Spinal cord (tissue), 10 donors: ENCODE measurements at places on chromosomes 5 and 9.

GRCh38 chr9:76379494-76379893 lies 14.7 kb downstream of the RFK start:
- no peak for DNase-seq

DNA sequence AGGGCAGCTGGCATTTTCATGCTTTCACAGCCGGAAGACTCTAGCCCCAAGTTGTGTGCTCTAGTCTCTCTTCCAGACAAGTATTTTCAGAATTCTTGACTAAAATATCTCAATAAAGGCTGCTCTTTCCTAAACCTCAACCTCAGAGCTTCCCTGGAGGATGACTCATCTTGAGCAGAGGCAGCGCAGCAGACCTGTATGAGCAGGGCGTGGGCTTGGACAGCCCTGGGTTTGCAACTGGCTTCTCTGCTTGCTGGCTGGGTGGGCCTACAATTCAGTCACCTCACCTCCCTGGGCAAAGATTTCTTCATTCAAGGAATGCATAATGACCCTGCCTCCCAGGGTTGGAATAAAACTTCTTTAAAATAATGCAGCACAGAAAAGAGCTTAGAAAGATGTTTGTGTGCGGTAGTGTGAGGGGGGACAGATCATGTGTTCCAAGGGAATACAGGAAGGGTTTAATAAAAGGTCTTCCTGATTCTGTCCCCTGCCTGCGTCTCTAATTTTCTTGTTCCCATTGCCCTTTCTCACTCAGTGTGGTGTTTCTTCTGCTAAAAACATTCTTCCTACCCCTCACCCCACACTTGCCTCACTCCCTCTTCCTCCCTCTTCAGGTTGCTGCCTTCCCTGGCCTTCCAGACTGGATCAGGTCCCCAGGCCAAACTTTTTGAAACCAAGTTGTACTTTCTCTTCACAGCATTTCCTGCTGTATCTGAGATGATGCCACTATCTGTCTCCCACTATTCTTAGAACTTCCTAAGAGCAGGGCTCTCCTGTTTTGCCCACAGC lies 39.4 kb upstream of the MAP1B start:
- no peak for DNase-seq

DNA sequence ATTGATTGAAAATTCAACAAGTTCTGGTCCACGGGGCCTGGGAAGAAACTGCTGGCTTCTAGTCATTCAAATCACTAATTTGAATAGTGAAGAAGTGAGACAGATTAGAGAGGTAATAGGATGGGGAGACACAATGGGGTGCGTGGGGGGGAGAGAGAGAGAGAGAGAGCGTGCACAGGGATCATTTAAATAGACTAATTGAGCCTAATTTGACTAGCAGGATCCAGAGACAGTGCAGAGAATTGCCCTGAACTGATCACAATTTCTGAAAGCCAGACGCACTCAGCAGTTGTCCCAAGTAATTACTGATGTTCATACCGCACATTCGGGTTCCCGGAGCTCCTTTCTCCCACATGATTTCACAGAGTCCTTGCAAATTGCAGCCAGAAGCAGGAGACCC lies 50.3 kb upstream of the C5orf58 start:
- DNase-seq, result no peak

DNA sequence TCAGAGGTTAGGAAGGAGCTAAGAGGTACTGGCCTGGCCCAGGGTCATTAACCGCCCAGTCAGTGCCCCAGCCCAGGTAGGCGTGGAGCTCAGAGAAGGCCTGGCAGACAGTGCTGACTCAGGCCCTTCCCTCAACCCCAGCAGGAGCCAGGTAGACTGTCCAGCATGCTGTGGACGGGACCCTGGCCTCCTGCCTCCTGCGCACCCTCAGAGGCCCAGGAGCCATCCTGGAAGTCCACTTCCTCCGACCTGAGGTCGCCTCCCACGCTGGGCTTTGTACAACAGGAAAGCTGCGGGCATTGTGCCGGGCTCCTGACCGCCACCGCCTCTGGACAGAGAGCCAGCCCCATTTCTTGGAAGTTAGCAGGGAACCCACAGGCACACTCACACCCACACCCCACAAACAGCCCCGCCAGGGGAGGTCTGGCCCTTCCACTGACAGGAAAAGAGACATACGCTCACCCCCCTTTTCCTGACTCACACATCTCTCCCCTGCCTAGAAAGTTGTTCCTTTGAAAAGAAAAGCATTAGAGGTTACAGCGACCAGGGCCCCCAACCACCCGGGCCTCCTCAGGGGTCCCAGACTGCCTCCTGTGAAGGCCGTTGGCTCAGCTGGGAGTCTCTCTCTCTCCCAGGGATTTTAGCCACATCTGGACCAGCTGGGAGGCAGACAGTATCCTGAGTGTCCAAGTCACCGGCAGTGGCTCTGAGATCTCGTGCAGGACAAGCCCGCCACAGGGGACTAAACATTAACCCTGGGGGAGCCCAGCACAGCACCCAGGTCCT lies 7.7 kb downstream of the RALGDS start:
- no peak for DNase-seq

GRCh38 chr9:108663422-108663821 lies 192.4 kb downstream of the ACTL7B start:
- DNase-seq, result no peak

DNA sequence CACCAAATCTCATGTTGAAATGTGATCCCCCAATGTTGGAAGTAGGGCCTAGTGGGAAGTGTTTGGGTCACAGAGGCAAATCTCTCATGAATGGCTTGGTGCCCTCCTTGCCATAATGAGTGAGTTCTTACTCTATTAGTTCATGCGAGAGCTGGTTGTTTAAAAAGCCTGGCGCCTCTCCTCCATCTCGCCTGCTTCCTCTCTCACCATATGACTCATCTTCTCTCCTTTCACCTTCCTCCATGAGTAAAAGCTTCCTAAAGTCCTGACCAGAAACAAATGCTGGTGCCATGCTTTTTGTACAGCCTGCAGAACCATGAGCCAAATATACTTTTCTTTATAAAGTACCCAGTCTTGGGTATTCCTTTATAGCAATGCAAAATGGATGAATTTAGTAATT lies 20.9 kb upstream of the ARHGAP26 start:
- DNase-seq, result no peak

DNA sequence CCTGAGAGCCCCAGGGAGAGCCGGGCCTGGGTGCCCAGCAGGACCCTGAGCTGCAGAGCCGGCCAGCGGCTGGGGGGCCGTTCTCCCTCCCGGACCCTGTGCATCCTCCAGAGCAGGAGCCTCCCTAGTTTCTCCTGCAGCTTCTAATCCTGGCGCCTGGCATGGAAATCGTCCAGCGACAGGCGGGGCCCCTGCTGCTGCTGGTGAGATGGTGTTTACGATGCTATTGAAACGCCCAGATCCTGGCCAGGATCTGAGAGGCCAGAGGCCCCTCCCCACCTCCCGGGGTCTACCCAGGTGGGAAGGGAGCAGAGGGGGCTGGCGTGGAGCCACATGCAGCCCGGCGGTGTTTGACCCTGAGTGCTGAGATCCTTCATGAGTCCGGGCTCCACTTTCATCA lies 38.2 kb upstream of the CEP72 start:
- no peak for DNase-seq

GRCh38 chr5:162637481-162637880 lies 569.9 kb downstream of the GABRG2 start:
- DNase-seq, result peak; percentile 20

DNA sequence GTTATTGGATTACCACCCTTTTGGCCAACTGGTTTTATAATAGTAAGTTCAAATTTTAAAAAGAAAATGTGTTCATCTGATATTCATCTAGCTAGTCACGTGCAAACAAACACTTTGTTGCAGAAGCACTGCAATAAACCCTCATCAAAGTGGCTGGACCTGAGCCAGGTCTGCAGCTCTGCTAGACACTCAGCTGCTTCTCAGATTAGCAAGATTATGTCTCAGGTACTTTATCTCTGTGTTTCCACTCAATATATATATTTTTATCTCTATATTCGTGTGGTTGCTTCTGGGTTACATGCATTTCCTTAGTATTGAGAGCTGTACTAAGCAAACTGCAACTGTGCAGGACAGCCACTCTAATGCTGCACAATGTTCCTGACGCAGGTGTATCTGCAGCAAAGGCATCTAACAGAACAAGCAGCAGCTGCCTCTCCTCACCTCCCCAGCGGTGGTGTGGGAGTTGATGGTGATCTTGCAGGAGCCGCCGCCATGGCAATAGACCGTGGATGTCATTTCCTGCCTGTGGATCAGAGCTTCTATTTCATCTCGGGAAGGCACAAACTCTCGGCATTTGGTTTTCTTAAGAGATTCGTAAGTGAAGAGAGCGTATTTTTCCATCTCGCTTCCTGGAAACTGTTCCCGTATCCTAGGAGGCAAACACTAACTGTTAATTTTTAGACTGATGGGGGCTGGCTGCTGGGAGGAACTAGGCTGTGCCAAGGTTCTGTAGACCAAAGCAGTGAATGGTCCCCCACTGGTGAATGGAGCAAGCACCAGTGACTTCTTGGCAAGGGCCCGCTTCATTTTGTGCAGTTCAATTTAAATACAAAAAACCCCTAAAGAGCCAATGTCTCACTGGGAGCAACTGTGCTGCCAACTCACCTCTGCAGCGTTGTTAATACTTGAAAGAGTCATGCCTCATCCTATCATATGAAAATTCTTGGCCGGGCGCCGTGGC lies 56.7 kb upstream of the RETREG1 start:
- DNase-seq, result no peak

GRCh38 chr9:130837002-130837511 lies 2.0 kb downstream of the ABL1 start:
- DNase-seq, result no peak

GRCh38 chr5:34895641-34896419 lies 19.5 kb downstream of the RAD1 start:
- DNase-seq, result no peak

- no peak for DNase-seq
Measured at GRCh38 chr5:154189256-154189818, 1.2 kb upstream of the GALNT10 start.

GRCh38 chr5:122442938-122443337 lies 130.9 kb downstream of the SNCAIP start:
- no peak for DNase-seq

- no peak for DNase-seq
Measured at GRCh38 chr5:31397926-31398557, 133.9 kb downstream of the DROSHA start.

DNA sequence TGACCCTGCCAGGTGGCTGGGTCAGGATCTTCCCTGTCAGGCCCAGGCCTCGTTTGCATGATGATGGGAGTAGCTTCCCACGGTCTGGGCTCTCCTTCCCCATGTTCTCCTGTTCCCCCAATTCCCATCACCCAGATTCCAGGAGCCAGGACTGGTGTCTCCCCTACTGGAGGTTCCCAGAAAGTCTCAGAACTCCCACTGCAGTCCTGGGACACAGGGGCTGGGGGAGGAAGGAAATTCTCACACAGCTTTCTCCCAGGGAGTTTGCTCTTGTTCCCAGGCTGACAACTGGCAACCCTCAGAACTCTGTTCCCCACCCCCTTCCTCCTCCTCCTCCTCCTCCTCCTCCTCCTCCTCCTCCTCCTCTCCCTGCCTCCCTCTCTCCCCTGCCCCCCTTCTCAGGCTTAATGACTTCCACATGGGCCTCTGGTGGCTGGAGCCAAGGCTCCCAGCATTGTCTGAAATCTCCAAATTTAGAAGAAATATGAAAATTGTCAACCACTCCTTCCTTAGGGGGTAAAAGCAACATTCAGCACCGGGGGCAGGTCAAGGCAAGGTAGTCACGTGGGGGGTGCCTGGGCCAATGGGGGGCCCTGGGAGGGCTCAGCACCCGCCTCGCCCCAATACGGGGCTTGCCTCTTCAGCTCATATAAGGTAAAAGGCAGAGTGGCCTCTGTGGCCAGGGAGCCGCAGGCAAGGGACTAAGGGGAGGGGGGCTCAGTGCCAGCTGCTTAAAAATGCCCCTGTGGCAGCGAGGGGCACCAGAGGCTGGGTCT lies 27.3 kb upstream of the IL17B start:
- no peak for DNase-seq

DNA sequence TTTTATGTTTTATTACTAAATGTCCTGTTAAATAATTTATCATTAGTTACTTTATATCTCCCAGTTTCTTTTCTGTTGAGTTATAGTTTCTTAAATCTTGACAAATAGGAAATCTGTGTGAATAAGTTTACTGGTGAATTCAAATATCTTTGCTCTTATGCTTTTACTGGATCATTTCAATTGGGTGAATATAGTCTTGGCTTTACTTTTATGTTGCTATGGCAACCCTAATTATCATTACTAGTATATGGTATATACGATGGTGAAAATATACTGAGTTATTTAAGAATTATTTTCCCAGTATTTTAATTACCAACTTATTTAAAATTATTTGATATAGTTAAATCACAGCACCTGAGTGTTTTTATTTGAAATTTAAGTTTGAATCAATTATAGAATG lies 363.0 kb downstream of the CDH10 start:
- DNase-seq, result no peak

- DNase-seq, result no peak
Measured at GRCh38 chr5:74542482-74542881, 98.0 kb downstream of the ENC1 start.

- no peak for DNase-seq
Measured at GRCh38 chr5:53926026-53926425, 365.6 kb downstream of the NDUFS4 start.

GRCh38 chr9:36793277-36793676 lies 220.6 kb downstream of the MELK start:
- no peak for DNase-seq

DNA sequence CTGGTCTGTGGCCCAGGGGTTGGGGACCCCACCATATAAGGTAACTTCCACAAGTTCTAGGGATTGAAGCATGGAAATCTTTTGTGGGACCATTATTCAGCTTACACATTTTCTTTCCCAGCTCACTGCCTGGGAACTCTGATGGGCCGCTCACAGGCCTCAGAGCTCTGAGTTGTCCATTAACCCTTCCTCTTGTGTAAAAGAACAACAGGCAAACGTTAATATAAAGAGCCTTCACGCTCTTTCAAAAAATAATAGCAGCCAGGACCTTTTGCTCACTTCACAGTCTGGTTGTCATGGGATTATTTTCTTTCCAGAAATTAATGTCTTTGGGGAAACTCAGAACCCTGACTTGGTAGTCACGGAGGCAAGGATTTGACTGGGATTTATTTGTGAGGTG lies 443.3 kb downstream of the AGTPBP1 start:
- DNase-seq, result no peak

- DNase-seq, result no peak
Measured at GRCh38 chr5:159741829-159742322, 174.4 kb upstream of the ADRA1B start.

GRCh38 chr9:100890321-100890720 lies 138.2 kb upstream of the PLPPR1 start:
- DNase-seq, result no peak

DNA sequence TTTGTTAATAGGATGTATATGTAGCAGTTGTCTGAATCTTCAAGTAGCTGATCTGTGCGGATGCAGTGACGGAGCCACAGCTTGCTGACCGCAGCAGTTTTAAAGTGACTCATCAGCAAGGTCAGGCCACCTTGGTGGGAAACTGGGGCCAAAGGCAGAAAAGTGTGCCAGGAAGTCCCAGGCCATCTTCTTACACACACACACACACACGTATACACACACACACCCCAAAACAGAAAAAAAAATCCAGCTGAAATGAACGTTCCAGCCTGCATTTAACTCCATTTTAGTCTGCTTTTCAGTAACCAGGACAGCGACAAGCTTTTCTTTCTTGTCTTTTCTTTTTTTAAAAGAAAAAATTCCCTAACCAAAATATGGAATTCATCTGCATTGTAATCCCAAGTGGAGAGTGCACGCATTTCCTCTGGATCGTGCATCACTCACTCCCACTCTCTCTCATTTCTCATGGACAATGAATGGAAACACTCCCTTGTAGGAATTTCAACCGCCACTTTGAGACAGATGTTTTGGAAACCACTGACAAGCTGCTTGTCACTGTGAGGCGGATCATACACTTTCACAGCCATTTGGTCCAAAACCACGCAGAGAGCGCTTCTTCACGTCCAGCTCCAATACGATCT lies 103.9 kb downstream of the LHFPL2 start:
- DNase-seq, result no peak

- no peak for DNase-seq
Measured at GRCh38 chr5:90881626-90882150, 323.1 kb downstream of the ADGRV1 start.
